ENCODE measurements at places on chromosomes 3 and 15. TPM values are rescaled to one million over a fixed set of nuclear protein-coding genes. Genes with fewer than 3 reads are reported as not detected.

DNA sequence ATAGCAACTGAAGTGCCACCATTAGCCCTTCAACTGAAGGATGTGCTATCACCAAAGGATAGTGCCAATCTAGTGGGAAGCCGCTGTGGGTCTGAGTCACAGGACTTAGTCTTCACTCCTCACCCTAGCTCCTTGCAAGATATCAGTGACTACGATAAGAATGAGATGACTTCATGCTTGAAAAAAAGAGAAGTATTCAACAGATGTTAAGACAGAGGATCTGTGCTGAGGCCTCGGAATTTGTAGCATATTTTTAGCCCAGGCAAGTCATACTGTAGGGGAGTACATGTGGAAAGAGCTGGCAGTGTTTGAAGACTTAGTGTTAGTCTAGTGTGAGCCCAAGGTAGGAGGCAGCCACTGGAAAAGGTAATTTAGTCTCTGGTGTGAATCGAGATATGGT is 270.7 kb upstream of the LRTM1 start:
- no peak overlapping the region for H3K4me3 ChIP-seq
- DNase-seq: no peak
- no peaks in the 10 kb centered on the region for H3K36me3 ChIP-seq
- no peaks in the 10 kb centered on the region for H3K4me1 ChIP-seq
- no peaks in the 10 kb centered on the region for H3K27me3 ChIP-seq

- H3K4me1 ChIP-seq: no peaks in the 10 kb centered on the region
- no peak for DNase-seq
- no peak overlapping the region for H3K4me3 ChIP-seq
- H3K27me3 ChIP-seq: no peaks in the 10 kb centered on the region
- no peak overlapping the region for H3K27ac ChIP-seq
These were observed 76.0 kb downstream of the ZBBX start for GRCh38 chr3:167304077-167304476.

GRCh38 chr3:182920515-182921084 is 59.7 kb downstream of the DCUN1D1 start:
- no peak overlapping the region for H3K27ac ChIP-seq
- no peaks in the 10 kb centered on the region for H3K27me3 ChIP-seq
- H3K4me3 ChIP-seq: no peak overlapping the region
- no peak for DNase-seq
- H3K4me1 ChIP-seq: no peaks in the 10 kb centered on the region
- H3K36me3 ChIP-seq: peaks cover 7% of the 10 kb centered on the region

DNA sequence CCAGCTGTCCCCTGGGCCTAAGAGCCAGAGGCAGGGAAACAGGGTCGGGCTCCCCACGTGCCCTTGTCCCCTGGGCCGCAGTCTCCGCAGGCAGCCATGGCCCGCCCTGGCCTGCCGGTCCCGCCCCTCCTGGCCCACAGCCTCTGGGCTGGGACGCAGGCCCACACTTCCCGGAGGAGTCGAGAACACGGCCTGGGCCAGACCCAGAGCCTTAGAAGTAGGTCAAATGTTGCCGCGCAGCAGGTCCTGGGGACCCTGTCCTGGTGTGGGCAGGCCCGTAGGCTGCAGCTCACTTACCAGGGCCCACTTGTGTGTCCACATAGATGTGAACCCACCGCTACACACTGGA is 4.3 kb upstream of the MYL3 start:
- peaks cover 39% of the 10 kb centered on the region for H3K4me1 ChIP-seq
- peak; percentile 79 for DNase-seq
- H3K27me3 ChIP-seq: no peaks in the 10 kb centered on the region
- H3K4me3 ChIP-seq: no peak overlapping the region
- peak overlapping the region; percentile 39 for H3K27ac ChIP-seq
- H3K36me3 ChIP-seq: no peaks in the 10 kb centered on the region

GRCh38 chr3:52280050-52280461 is 1.6 kb upstream of the WDR82 start:
- H3K36me3 ChIP-seq: peaks cover 7% of the 10 kb centered on the region
- peaks cover 38% of the 10 kb centered on the region for H3K4me1 ChIP-seq
- DNase-seq: no peak

Gene GOLGA8R
- 5.1 TPM for total RNA-seq

Gene CSPG4
- total RNA-seq: 15.0 TPM

DNA sequence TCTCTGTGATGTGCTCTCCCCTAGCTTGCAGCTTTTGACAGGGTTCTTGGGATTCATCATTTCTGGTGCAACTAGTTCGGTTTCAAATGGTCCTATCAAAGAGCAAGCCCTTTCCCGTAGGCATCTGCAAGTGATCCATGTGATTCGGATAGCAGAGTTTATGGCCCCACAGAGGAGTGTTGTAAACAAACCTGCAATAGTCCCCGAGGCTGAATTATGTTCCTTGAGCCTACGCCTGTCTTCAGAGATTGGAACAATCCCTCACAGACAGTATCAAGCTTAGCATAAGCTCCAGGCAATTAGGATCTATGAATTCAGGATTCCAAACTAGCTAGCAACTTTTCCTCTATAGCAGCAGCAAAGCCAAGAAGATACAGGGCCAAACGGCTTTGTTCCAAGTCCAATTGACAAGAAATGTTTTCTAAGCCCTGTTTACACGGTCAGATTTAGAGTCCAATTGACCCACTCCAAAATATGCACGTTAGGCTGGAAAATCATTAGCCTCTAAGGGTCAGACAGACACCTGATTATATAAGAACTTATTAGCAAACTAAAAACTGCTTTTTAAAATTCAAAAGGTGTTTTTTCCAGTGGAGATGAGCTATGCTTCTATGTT is 24.8 kb downstream of the LNP1 start:
- H3K4me3 ChIP-seq: no peak overlapping the region
- H3K4me1 ChIP-seq: no peaks in the 10 kb centered on the region
- no peak for DNase-seq
- H3K27me3 ChIP-seq: no peaks in the 10 kb centered on the region
- H3K27ac ChIP-seq: no peak overlapping the region
- no peaks in the 10 kb centered on the region for H3K36me3 ChIP-seq

Gene IFT80
- 37.7 TPM for total RNA-seq

Gene CP
- 48.9 TPM for total RNA-seq

DNA sequence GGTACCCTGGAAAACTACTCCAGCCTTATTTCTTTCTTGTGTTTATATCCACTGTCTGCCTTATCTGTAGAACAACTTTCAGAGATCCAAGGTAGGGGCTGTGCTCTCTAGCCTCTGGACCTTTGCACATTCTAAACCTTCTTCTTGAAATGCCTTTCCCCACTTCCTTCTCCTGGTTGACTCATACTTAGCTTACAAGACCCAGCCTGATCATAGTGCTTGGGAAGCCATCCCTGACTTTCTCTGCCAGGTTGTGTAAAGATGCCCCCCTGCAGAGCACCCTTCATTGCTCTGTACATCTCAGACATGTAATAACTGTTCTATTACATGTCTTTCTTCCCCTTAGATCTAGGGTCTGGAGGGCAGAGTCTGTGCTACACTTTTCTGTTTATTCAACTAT is 50.1 kb downstream of the PPM1L start:
- H3K27ac ChIP-seq: no peak overlapping the region
- H3K4me3 ChIP-seq: no peak overlapping the region
- H3K4me1 ChIP-seq: peaks cover 15% of the 10 kb centered on the region
- DNase-seq: no peak
- H3K36me3 ChIP-seq: no peaks in the 10 kb centered on the region

GRCh38 chr3:139830817-139831216 is 104.2 kb upstream of the CLSTN2 start:
- no peak overlapping the region for H3K4me3 ChIP-seq
- DNase-seq: peak; percentile 50
- H3K27me3 ChIP-seq: no peaks in the 10 kb centered on the region

DNA sequence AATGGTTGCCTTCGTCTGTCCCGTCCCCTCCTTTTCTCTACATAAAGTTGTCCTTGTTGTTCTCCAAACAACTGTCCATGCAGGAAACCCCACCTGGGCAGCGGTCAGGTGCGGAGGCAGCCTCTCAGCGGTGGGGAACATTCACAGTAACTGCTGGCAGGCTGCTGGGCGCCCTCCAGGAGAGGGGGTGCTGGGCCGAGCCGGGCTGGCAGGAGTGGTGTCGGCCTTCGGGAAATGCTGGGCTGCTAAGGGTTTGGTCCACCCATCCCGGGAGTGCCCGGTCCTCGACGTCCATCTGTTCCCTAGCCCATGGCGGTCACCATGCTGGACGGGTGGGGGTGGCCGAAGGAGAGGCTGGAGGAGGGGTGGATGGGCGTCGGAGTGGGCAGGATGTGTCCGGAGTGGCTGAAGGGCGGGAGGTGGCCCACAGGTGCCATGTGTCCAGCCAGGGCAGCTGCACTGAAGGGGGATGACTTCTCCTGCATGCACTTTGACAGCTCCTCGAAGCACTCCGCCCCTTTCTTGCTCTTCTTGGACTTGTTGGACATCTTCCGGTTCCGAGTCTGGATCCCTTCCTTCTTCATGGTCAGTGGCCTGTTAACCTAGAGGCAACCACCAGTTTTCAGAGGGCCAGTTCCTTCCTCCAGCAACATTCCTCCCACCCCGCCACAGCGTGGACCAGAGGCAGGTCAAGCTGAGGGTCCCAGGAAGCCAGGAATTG is 12.1 kb downstream of the GATA2 start:
- no peak for DNase-seq
- H3K36me3 ChIP-seq: peaks cover 10% of the 10 kb centered on the region
- H3K4me1 ChIP-seq: peaks cover 23% of the 10 kb centered on the region
- peaks cover 65% of the 10 kb centered on the region for H3K27me3 ChIP-seq
- H3K4me3 ChIP-seq: peak overlapping the region; percentile 32

DNA sequence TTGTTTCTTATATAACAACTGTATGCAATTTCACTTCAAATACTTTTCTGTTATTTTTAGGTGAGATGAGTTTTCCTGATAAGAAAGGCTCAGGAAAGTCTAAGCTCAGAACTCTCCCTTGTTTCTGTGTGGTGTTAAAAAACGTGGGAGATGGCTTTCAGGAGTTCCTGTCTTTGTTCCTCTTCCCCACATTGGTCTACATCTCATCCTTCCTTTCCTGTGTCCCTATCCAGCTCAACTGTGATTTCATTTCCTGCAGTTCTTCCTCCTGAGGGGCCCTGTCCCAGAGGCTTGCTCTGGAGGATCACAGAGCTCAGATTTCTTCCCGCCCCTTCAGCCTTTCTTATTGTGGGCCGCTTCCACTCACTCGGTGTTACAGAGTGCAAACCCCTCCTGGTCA is 11.2 kb downstream of the SEC13 start:
- no peak overlapping the region for H3K4me3 ChIP-seq
- H3K27ac ChIP-seq: peak overlapping the region; percentile 46
- DNase-seq: no peak
- no peaks in the 10 kb centered on the region for H3K27me3 ChIP-seq
- peaks cover 100% of the 10 kb centered on the region for H3K36me3 ChIP-seq

DNA sequence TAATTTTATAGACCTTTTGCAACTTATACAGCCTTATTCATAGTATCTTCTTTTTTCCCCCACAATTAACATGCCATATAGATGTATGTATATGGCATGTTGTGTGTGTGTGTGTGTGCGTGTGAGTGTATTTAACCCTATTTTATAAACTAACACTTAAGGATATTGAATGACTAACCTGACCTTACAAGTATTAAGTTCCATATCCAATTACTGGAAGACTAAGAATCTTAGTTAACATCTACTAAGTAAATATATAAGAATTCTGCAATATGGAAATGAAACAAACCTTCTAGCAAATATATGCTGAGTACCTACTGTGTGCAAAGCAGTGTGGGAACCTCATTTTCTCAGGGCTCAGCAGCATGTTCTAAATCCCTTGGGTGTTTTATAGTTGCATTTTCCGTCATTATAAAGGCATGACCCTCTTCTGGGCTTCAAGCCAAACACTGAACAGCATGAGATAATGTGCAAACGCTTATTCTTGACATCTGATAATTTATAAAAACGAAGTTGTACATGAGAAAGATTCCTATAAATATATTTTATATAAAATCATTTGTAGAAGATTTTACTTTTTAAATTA is 105.5 kb downstream of the NLGN1 start:
- no peaks in the 10 kb centered on the region for H3K4me1 ChIP-seq
- H3K27me3 ChIP-seq: no peaks in the 10 kb centered on the region
- no peak for DNase-seq
- no peaks in the 10 kb centered on the region for H3K36me3 ChIP-seq

DNA sequence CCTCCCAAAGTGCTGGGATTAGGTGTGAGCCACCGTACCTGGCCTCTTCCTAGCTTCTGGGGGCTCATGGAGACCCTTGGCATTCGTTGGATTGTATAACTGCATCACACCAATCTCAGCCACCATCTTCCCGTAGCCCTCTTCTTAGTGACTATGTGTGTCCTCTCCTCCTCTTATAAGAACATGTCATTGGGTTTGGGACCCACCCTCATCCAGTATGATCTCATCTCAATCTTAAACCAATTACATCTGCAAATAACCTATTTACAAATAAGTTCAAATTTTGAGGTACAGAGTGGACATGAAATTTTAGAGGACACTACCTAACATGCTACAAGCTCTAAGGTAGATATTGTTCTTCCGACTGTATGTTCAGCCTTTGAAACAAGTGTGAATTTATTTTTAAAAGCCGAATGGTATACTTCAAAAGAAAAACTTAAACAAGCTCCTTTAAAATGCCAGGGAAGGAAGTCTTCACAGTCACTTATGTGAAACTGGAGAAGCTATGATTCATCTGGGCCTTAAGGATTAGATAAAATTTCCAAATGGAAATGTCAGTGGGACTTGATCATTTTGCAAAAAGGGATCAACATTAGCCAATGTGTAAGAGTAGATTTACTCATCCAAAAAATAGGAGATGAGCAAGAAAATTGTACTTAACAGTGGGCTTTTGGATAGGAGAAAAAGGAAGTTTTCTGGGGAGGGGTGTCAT is 225.7 kb downstream of the MEX3B start:
- no peaks in the 10 kb centered on the region for H3K36me3 ChIP-seq
- no peaks in the 10 kb centered on the region for H3K4me1 ChIP-seq
- no peak overlapping the region for H3K27ac ChIP-seq
- H3K27me3 ChIP-seq: peaks cover 3% of the 10 kb centered on the region
